ENCODE measurements at places on chromosomes 5 and 9.
A peak's percentile ranks its signal among the peaks of the same experiment; 100 is the strongest.

DNA sequence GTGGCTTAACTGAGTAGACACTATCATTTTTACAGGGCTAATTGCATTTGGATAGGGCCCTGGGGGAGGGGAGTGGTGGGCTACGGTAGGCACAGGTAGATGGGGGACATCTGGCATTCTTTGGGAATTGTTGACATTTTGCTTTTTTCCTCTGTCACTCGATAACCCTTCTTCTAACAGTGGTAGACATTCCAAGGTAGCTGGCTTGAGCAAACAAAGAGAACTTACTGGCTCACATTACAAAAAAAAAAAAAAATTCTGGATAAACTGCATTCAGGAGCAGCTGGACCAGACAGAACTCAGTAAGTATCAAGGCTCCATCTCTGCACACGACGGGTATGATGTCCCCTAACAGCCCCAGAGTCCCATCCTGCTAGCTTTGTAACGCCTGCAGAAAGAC lies 585.2 kb downstream of the ZNF608 start:
- no peak for DNase-seq

- no peak for DNase-seq
Measured at GRCh38 chr5:180155365-180155926, 53.6 kb downstream of the RASGEF1C start.

- no peak for DNase-seq
Measured at GRCh38 chr9:112034216-112034611, 137.6 kb downstream of the UGCG start.

GRCh38 chr9:136020671-136021070 lies 59.5 kb upstream of the UBAC1 start:
- DNase-seq: no peak

- no peak for DNase-seq
Measured at GRCh38 chr5:74034733-74035132, 408.7 kb downstream of the ARHGEF28 start.

- DNase-seq: no peak
Measured at GRCh38 chr5:32068561-32068960, 105.6 kb downstream of the GOLPH3 start.

GRCh38 chr5:10009802-10010201 lies 239.9 kb downstream of the ATPSCKMT start:
- DNase-seq: no peak

GRCh38 chr5:81232464-81233079 lies 550 bp upstream of the CKMT2 start:
- no peak for DNase-seq

- no peak for DNase-seq
Measured at GRCh38 chr5:68383888-68384310, 168.3 kb downstream of the PIK3R1 start.

GRCh38 chr5:118778941-118779340 lies 209.4 kb downstream of the DTWD2 start:
- no peak for DNase-seq

- peak; percentile 80 for DNase-seq
Measured at GRCh38 chr5:133111299-133111698, 59.5 kb downstream of the HSPA4 start.

DNA sequence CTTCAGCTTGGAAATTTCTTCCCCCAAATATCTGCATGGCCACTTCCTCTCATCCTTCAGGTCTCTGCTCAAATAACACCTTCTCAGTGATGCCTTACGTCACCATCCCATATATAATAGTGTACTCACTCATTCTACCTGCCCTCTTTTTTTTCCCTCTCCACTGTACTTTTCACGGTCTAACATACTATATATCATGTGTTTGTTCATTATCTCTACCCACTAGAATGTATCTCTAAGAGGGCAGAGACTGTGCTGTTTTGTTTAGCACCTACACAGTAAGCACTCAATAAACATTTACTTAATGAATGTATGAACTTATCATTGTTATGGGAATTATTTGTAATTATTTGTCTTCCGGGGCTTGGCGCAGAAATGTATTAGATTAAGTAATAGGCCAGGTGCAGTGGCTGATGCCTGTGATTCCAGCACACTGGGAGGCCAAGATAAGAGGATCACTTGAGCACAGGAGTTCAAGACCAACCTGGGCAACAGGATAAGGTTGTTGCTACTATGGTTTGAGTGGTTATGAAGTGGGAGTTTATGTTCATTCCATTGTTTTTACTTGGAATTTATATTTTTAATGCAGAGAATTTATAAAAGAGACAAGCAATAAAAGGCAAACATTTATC lies 6.0 kb upstream of the IL13 start:
- DNase-seq: no peak

- DNase-seq: no peak
Measured at GRCh38 chr9:78666818-78667414, 370.0 kb downstream of the PSAT1 start.

- no peak for DNase-seq
Measured at GRCh38 chr9:69611221-69611620, 61.0 kb downstream of the APBA1 start.

DNA sequence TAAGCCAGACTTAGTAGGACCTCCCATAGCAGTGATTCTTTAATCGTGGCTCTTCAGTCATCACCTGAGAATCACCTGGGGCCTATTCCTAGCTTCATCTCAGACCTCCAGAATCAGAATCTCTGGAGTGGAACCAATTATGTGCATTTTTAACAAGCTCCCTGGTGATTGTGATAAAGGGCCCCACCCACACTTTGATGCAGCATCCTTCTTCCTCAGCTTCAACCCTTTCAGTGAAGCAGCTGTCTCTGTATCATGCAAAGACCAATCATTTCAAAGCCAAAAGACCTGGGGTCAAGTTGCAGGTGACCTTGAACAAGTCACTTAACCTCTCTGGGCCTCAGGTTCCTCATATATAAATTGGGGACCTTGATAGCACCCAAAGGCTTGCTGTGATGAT lies 17.1 kb downstream of the FBXO10 start:
- no peak for DNase-seq

DNA sequence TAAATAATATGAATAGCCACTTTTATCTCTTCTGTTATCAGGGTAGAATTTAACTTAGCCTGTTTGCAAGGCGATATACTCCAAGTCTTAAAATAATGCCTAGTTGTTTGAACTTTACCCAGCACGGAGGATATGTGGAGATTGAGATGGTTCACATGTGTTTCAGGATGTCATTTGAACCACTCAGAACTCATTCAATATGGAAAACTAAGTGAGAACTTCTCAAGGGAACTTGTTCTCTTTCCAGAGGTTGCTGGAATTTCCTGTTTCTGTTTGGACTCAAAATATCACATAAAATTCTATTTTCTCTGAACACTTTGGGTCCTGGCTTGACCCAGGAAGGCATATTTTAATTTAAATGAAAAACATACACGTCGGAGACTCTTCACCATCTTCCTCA lies 139.1 kb upstream of the MYO10 start:
- DNase-seq: no peak

DNA sequence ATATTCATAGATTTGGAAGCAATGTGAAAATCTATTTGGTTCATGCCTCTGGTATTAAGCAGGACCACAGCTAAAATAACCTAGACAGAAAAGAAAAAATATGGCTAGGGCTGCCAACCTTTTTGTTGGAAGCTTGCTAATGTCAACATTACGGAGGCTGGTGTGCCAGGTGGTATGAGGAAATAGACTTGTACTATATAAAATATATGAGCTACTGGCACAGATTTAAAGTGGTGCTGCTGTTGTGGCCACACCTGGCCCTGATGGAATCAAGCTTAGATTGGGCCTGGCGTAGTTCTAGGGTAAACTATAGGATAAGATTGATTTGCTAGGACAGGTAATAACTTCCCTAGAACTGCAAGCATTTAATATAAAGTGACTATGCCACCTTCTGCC lies 10.6 kb upstream of the PARP8 start:
- no peak for DNase-seq

- no peak for DNase-seq
Measured at GRCh38 chr5:137393196-137393993, 105.7 kb downstream of the SPOCK1 start.

DNA sequence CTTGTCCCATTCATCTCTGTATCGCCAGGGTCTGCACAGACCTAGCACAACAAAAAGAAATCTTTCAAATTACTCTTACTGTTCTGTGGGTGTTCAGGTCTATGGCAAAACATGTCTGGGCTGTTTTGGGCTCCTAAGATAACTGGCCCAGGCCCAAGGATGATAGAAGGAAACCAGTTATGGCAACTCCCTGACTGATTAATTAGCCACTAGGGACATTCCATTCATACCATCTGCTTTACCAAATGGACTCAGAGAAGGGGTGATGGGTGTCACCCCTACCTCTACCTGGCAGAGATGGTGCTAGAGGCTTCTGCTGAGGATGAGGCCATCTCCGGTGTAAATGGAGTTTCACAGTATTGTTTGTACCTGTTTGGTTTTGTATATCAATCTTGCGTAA lies 1.9 kb downstream of the SLC31A2 start:
- no peak for DNase-seq

DNA sequence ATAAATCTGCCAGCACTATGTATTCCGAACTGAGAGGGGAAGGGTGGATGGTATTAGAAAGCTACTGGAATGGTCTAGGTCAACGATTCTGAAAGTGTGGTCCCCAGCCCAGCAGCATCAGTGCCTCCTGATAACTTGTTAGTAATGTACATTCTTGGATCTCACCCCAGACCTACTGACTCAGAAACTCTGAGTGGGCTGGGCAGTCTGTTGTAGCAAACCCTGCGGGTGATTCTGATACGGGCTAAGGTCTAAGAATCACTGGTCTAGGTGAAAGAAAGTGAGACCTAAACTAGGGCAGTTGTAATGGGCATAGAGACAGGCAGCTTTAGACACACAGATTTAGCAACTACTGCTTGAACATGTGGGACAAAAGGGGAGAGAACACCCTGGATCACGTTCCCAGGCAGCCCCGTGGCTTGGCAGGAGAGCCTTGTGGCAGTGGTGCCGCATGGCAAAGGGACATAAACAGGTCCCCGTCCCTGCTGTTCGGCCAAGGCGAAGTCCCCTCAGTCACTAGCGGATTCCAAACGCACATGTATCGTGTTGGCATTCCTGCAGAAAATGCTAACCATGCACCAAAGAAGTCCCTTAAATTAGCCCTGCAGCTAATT lies 216.3 kb downstream of the TTLL11 start:
- no peak for DNase-seq

DNA sequence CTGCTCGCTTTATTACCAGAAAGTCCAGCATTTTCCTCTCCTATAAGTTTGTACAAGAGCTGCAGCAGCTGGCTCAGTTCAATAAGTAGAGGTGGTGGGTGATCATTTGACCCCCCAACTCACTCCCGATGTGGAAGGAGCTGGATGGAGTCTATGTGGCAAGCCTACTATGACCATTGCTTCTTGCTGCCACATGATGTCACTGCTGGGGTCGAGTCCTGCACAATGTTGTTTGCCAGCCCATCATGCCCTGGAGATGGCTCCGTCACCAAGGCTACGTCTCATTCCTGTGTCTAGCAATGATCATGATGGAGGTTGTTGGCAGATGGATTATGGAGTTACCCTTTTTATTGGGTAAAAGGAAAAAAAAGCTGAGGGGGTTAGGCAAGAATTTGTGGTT lies 266.3 kb downstream of the PSAT1 start:
- DNase-seq: no peak

DNA sequence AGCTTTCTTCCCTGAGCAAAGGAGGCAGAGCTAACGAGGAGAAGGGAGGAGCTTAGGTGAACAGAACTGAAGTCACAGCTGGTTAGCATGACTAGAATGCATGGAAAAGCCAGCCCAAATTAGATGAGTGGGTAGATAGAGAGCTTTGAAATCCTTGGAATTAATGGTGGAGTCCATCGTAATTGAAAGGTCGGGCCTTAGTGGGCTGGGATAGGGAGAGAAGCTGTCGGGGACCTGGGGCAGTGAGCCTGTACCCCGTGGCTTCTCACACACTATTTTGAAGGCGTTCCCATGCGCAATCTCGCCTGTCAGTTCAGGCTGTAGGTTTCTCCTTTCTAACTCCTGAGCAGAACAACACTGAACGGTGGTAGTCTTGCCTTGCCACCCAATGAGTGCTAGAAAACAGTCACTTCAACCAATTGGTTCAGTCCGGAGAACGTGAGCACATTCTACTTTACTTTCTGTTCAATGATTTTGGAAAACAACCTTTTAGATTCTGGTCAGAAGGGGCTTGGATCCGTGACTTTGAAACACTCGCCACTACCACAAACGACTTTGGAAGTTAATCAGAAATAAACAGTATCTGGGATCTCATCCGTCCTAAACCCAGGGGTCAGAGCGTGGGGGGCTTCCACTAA lies 655 bp upstream of the RAI14 start:
- peak; percentile 13 for DNase-seq

DNA sequence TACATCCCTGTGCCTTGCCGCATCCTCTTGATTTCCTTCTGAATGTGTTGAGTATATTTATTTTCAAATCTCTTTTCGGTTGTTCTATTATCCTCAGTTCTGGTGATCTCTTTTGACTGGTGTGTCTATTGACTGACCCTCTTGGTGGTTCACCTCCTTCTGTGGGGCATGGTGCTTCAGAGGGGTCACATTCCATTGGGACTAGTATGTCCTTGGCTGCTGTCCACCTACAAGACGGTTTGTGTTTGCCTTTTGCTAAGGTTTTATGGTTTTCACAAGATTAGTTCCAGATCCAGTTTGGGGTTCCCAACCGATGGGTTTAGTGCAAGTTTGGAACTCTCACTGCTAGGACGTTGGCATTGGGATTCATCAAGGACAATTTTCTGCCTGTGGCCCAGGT lies 66.6 kb downstream of the PHF2 start:
- DNase-seq: no peak

GRCh38 chr5:65199993-65200675 lies 281.6 kb downstream of the ADAMTS6 start:
- DNase-seq: no peak

GRCh38 chr5:36200513-36200912 lies 41.2 kb downstream of the NADK2 start:
- DNase-seq: no peak

DNA sequence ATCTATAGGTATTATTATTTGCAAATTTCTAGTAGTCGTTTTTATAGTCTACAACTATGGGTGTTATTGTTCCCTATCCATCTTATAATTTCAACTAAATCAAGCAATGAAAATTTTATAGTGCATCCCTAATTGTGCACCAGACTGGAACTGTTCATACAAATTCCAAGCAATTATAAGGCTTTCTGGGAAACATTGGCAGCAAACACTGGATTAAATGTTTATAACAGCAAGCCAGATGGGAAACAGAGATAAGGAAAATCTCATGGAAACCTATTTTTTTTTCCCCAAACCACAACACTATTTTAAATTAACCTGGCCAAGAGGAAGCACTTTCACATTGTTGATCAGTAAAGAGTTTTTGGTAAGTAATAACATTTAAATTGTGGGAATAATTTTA lies 524.3 kb downstream of the RASEF start:
- no peak for DNase-seq

DNA sequence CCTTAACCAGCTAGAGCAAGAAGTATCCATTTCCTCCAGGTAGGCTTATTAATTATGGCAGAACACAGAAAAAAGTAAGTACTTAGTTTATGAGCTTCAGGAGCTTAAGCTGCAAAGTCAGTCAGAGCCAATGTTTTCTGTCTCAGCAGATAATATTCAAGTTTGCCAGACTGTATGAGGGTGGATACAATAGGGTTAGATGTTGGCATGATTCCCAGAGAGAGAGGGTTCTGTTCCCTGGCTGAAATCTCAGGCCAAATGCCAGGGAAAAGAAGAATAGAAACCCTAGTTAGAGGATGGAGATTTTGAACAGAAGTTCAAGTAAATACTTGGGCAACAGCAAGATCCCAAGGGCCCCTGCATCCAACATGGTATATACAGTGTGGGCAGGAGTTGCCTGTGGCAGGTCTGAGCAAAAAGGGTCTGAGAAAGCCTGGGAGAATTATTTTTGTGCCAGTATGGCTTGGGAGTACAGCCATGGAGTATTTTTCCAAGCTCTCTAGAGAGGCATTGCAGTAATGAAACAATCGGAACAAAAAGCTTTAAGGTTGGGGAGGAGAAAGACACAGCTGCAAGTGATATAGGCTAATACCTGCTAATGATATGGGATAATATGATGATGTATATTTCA lies 31.0 kb upstream of the ISOC1 start:
- DNase-seq: no peak
